ENCODE measurements at places on chromosomes 3 and 15. TPM values are rescaled to one million over a fixed set of nuclear protein-coding genes. Genes with fewer than 3 reads are reported as not detected.

DNA sequence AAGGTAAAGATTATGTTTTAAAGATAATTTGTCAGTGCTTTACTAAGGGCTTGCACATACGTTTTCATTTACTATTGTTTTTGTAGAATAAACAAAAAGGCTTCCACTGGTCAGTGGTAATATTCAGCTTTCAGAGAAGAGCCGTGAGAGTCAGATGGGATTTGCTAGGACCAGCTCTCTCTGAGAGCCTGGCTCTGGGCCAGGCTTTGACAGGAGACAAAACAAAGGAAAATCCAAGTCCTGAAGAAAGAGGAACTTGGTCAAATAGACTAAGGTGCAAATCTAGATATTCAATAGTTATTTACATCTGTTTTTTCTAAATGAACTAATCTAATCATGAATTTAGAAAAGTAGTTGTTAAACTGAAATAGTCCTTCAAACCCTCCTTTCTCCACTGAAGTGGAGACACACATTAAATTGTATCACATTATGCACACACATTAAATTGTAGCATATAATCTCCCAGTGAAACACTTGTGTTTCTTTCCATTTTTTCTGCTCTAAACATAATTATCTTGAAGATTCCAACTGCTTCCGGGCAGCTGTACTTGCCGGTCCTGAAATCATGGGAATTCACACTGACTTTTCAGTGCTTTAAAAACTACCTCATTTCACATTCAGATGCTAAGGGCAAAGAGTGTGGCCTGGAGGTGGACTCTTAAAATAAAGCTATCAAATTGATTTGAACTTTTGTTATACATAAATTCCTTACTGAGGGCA lies 55.1 kb upstream of the FILIP1L start:
- H3K4me1 ChIP-seq, result no peaks in the 10 kb centered on the region
- no peaks in the 10 kb centered on the region for H3K27me3 ChIP-seq

GLDN gene
- 0.09 TPM for total RNA-seq

DNA sequence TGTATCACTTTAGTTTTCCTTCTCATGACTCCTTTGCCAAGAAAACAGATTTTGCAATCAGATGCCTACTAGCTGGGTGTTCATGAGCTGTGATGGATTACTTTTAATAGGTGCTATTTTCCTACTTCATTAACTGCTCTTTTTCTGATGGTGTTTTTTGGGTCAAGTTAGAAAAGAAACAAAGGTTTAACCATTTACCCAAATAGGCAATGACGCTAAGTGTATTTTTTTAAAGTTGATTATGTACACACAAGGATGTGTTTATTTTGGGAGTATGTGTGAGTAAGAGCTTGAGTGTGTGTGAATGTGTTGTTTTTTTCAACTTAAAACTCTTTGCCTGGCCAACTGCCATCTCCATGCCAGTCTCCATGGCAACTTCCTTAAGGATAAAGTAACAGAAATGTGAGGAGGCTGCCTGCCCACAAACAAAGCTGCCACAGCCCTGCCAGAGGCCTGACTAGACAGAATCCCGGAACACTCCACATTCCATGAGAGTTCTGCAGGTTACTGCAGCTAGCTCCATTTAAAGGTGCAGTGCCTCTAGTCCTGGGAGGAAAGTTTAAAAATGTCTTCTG lies 215.6 kb upstream of the RBMS3 start:
- H3K36me3 ChIP-seq, result no peaks in the 10 kb centered on the region
- H3K4me1 ChIP-seq, result peaks cover 5% of the 10 kb centered on the region
- H3K4me3 ChIP-seq, result no peak overlapping the region
- DNase-seq, result peak; percentile 99

GRCh38 chr3:178551916-178552321 lies 15.7 kb downstream of the KCNMB2 start:
- H3K36me3 ChIP-seq, result no peaks in the 10 kb centered on the region
- no peaks in the 10 kb centered on the region for H3K4me1 ChIP-seq
- peak; percentile 56 for DNase-seq
- no peak overlapping the region for H3K4me3 ChIP-seq
- H3K27ac ChIP-seq, result no peak overlapping the region
- no peaks in the 10 kb centered on the region for H3K27me3 ChIP-seq

CSTA gene
- total RNA-seq, result 0.55 TPM

DNA sequence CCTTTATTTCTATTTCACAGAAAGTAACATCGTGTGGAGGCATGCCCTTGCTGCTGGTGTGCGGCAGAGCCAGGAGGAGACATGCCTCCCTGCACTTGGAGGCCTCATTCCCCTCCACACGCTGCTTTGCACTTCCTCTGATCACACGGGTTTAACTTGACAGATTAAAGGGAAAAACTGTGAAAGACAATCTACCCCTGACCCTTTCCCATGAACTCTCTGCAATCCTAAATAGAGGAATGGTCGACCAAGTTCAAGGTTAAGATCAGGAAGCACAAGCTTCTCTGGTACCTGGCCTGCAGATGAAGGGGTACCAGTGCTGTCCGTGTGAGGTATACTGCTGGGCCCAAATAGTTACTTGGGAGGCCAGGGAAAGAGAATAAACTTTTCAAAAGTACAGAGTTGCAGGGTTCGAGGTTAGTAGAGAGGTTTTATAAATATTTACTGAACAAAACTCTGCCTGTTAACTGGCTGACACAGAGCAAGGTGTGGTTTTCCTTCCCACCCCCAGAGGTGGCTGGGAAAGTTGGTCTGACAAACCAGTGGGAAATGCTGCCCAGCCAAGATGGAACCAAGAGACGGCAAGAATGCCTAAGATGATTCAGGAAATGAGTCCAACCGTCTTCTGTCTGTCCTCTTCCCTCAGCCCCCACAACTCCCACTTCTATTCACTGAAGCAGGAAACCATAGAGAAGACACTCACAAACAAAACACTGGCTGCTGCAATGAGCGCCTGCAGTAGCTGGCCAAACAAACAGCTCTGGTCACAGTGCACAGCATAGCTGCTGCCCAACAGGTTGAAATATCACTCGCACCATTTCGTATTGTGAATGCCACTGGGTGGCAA lies 79.6 kb downstream of the IGF2BP2 start:
- H3K4me3 ChIP-seq, result peak overlapping the region; percentile 24
- H3K27me3 ChIP-seq, result no peaks in the 10 kb centered on the region
- no peaks in the 10 kb centered on the region for H3K36me3 ChIP-seq
- H3K4me1 ChIP-seq, result peaks cover 21% of the 10 kb centered on the region

DNA sequence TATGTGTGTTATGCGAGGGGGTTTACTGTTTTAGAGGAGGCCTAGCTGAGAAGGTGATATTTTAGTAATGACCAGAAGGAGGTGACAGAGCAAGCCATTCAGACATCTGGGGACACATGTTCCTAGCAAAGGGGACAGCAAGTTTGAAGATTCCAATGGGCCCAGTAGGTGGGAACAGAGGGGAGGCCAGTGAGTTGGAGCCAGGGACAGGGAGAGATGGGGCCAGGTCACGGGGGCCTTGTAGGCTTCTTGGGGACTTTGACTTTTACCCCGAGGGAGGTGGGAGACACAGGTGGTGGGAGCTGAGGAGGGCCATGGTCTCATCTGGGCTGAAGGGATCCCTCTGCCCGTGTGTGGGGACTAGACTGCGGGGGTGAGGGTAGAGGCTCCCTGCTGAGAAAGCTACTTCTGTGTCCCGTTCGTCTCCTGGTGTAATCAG lies 72.5 kb downstream of the MGLL start:
- H3K27me3 ChIP-seq, result no peaks in the 10 kb centered on the region
- H3K4me3 ChIP-seq, result no peak overlapping the region

DIS3L gene
- 8.1 TPM for total RNA-seq

ZIC1 gene
- total RNA-seq, result 0.30 TPM
